ENCODE measurements at places on chromosomes 7 and 10.

- DNase-seq: no peak
Measured at GRCh38 chr7:42445691-42446090, 208.7 kb upstream of the GLI3 start.

GRCh38 chr10:44201656-44202055, 183.2 kb downstream of the CXCL12 start:
- no peak for DNase-seq

DNA sequence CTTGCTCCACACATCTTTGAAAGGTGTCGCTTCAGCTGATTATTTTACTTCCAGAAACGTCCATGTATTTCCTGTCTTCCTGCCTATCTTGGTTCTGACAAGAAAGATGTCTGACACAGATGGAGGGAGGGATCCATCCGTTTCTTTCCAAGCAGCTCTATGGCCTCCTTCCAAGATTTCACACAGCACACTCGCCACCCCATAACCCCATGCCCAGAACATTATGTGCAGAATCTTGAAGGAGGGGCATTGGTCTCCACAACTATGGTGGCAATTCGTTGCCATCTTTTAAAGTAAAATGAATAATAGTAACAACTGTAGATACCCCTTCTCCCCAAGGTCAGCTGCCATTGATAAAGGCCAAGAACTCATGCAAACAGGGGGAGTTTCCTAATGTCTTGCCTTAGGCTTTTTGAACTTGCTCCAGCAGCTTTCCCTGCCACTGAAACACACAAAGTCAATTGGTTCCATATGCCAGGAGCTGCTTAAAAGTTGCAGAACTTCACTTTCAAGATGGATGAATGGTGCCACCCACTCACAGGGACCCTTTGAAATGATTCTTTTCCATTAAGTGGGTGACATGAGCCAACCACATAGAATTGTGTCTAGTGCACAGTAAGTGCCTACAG, 60.0 kb downstream of the VSTM4 start:
- no peak for DNase-seq

DNA sequence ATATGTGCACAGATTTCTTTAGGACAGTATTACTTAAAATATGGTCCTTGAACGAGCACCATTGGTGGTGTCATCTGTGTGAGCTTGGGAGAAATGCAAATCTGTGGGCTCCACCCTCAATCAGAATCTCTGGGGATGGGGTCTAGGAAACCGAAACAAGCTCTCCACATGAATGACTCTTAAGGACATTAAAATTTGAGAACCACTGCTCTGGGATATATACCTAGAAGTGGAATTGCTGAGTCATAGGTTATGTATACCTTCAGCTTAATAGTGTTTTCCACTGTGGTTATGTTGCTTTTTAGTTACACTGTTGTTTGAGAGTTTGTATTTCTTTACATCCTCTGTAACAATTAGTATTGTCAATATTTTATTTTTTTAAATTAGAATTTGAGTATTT, 24.0 kb downstream of the ZNRF2 start:
- no peak for DNase-seq

DNA sequence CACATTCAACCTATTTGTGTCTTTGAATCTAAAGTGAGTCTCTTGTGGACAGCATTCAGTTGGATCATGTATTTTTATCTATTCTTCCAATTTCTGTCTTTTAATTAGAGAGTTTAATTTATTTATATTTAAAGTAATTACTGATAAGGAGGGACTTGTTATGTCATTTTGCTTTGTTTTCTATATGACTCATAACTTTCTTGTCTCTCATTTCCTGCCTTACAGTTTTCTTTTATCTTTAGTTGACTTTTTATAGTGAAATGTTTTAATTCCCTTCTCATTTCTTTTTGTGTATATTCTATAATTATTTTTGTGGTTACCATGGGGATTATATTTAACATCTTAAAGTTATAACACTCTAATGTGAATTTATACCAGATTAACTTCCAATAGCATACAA, 7.3 kb upstream of the ZNF518A start:
- DNase-seq: no peak

All from activated T-helper 1 cell treated with anti-CD3 and anti-CD28 coated beads, Interleukin-2, amount 50 U/mL, for 16 hours (primary cell).